Activated CD8-positive, alpha-beta memory T cell treated with anti-CD3 and anti-CD28 coated beads for 1 hour (primary cell): ENCODE measurements at places on chromosomes 5 and 9.

- DNase-seq: no peak
Measured at GRCh38 chr5:134148316-134148715, 28.4 kb downstream of the SKP1 start.

GRCh38 chr9:89138463-89139390 is 39.9 kb downstream of the SHC3 start:
- no peak for DNase-seq

DNA sequence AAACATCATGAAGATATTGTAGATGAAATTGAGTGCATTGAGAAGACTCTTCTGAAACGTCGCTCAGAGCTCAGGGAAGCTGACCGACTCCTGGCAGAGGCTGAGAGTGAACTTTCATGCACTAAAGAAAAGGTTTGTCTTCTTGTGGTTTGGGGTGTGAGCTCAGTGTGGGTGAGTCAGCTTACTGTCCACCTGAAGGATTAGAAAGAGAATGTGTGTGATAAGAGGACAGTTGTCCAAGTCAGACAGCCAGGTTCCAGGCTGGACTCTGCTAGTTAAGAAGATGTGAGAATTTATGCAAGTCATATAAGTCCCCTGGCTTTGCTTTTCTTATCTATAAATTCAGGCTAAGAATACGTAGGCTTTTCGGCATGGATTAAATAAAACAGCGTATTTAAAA is 46.9 kb downstream of the RAB14 start:
- DNase-seq: no peak

DNA sequence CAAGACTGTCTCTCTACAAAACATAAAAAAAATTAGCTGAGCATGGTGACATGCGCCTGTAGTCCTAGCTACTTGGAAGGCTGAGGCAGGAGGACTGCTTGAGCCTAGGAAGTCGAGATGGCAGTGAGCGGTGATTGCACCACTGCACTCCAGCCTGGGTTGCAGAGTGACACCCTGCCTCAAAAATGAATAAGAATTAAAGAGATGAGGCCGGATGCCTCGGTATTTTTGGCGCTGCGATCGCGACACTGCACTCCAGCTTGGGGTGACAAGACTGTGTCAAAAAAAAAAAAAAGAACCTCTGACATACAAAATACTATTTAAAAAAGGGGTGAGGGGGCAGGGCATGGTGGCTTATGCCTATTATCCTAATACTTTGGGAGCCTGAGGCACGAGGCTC is 7.3 kb downstream of the GPBP1 start:
- no peak for DNase-seq

DNA sequence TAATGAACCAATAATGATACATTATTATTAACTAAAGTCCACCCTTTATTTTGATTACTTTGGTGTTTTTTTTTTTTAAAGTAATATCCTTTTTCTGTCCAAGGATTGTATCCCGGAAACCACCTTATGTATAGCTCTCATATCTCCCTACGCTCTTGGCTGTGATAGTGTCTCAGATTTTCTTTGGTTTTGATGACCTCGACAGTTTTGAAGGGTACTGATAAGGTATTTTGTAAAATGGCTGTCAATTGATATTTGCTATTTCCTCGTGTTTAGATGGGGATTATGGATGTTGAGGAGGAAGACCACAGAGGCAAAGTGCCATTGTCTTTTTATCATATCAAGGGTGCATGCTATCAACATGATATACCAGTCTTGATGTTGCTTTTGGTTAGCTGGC is 259.0 kb downstream of the SGCD start:
- no peak for DNase-seq

GRCh38 chr9:36389590-36389989 is 10.5 kb downstream of the RNF38 start:
- DNase-seq: no peak

DNA sequence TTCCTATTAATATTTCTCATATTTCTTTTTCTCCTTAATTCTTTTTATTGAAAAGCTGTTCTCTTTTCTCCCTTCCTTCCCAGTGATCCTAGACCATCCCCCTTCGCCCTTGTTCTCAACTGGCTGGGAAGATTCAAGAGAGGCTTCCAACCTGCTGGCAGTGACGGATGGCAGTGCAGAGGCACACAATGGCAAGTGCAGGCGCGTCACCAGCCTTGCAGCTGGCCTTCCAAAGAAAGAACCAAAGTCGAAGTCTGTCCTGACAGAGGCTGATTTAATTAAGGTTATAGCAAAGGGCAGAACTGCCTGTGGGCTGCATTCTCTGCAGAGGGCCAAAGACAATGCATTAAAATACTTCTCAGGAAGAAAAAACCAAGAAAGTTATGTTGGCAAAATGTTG is 7.4 kb downstream of the CEMIP2 start:
- no peak for DNase-seq

DNA sequence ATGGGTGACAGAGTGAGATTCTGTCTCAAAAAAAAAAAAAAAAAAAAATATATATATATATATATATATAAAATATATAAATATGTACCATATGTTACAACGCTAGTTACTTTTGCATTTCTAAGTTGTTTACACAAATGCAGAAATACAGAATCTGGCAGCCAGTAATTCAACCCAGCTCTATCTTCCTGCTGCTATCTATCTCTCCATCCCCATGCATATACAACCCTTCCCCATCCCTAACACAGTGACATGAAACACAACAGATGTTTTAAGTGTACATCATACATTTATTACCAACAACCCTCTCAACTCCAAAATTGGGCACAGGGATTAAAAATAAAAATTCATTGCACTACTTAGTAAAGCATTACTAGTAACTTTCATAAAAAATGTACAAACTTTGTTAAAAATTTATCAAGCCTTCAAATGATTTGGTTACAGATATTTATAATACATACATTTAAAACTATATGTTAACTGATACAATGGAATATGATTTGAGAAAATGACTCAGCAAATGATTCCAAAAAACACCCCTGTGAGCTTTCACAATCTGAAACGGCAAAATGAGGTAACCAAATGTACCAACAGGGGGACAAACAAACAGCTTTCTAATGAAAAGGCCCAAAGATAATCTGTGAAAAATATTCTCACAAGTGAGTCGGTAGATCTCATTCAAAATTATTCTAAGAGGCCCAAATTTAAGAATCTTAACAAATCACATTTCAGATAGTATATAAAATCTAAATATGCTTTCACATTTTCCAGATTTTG is 63.8 kb downstream of the RNF38 start:
- DNase-seq: no peak
